Epithelial cell of prostate (primary cell): ENCODE measurements at places on chromosomes 13 and 19.

GRCh38 chr19:11257846-11258380 is 4.4 kb downstream of the DOCK6 start:
- no peak for DNase-seq

- no peak for DNase-seq
Measured at GRCh38 chr13:99352351-99353245, 45.4 kb upstream of the GPR183 start.

GRCh38 chr13:50617134-50617721 is 226.3 kb downstream of the DLEU7 start:
- DNase-seq: peak; percentile 60

GRCh38 chr19:49818649-49819370 is 721 bp downstream of the MED25 start:
- DNase-seq: no peak

DNA sequence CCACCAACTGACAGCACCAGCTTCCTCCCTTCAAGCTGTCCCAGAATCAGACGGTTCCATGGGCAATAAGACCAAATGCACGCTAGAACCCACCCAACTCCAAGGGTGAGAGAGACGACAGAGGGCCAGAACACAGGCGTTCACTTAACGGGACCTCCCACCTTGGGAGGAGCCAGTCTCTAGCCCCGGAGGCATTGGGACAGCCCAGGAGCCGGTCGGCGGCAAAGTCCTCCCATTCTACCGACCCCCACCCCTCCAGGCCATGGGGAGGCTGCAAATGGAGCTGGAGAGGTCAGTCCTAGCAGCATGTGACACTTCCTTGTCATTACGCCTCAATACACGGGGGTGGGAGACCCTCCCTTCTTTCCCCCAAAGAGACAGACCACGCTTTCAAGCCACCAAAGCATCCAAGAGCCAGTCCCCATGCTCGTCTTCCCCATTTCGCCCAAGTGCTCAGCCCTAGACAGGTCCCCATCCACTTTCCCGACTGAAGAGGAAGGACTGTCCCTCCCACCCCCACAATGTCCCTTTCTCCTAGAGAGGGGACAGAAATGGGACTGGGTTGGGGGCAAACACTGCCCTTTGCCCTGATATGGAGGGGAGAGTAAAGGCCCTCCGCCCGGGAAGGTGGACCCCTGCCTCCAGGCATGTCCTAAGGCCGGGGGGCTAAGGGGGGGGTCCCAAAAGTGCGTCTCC is 964 bp downstream of the KHSRP start:
- peak; percentile 3 for DNase-seq
